ENCODE measurements at places on chromosomes 16 and 17.

GRCh38 chr17:2181897-2182448, 121.6 kb downstream of the SMG6 start:
- DNase-seq: no peak

DNA sequence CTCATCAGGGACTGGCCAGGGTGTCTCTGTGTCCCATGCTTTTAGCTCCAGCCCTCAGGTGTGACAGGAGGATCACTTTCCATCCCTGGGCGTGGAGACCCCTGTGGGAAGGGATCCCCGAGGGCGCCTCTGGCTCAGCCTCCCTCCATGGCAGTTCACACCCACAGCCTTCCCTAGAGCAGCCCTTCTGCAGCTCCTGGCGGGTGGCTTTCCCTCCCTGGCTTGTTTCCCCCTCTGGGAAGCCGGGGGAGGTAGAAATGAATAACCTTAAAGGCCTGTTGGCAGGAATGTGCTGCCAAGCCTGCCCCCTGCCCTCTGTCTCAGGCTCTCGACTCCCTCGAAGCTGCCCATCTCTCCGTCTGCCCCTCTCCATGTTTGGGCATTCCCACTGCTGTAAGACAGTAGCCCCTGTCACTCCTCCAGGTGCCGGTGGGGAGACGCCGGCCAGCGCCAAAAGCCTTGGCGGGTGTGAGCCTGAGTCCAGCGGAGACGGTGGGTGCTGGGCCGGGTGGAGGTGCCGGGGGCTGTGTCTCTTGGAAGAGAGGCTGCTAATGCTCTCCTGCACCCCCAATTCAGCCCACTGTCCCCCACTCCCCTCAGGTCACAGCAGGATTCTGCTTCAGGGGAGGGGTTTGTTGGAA, 2.1 kb upstream of the ATP2A1 start:
- DNase-seq: no peak

GRCh38 chr16:30041841-30042240, 10.8 kb upstream of the TLCD3B start:
- no peak for DNase-seq

DNA sequence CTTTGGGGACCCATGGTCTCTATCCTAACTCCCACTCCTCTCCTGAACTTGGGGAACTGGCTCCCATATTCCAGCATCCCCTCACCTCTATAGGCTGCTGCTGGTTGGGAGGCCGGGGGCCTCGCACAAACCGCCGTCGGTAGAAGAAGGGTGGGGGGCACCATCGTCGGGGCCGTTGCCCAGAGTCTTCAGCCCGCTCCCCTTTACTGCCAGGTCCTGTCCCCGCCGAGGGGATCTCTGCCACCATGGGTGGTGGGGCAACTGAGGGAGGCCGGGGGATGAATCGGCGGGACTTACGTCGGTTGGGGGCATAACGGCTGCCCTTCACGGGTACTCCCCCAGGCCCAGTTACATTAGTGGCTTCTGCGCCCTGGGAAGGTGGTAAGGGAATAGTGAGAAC, 4.3 kb downstream of the YBX2 start:
- DNase-seq: no peak

- no peak for DNase-seq
These were observed 36.1 kb downstream of the SNX11 start for GRCh38 chr17:48143629-48144028.

GRCh38 chr16:86714166-86714565, 135.8 kb downstream of the FOXL1 start:
- no peak for DNase-seq

GRCh38 chr16:88487920-88488851, 35.1 kb downstream of the ZFPM1 start:
- no peak for DNase-seq

DNA sequence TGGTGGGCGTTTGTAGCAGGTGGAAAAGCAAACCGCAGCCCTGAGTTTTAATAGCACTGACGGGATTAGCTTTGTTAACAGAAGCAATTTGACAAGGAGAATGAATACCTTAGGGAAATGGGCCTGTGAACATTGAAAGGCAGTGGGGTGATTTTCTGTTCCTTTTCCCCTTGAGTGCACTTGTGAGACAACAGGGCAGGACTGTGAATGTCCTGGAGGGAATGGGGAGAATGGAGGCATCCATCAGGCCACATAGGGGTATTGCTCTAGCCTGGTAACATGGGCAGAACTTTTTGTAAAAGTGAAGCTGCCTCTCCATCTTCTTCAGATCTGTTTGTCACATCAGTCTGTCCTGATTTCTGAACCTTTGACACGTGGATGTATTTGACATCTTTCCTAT, 26.2 kb downstream of the USP43 start:
- no peak for DNase-seq

- DNase-seq: no peak
These were observed 39.3 kb upstream of the SLC38A10 start for GRCh38 chr17:81334391-81334901.

- no peak for DNase-seq
These were observed 16.0 kb downstream of the NDUFAF8 start for GRCh38 chr17:81254955-81255717.

DNA sequence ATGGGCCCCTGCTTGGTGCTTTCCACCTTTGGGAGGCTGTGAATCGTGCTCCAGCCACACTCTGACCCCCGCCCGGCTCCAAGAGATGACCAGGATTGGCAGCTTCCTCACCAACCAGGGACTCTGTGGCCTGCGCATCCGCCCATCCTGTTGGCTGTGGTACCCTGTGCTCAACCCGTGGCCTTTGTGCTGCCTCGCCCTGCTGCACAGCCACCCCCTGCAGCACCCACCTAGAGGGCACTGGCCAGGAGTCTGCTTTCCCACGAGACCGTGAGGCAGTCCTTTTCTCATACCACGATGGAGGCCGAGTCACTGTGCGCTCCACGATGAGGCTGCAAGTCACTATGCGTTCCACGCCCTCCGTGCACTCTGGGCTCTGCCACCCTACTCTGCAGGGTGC, 19.4 kb downstream of the NME3 start:
- no peak for DNase-seq

- DNase-seq: peak; percentile 42
These were observed 55.1 kb upstream of the CCL2 start for GRCh38 chr17:34199932-34200534.

DNA sequence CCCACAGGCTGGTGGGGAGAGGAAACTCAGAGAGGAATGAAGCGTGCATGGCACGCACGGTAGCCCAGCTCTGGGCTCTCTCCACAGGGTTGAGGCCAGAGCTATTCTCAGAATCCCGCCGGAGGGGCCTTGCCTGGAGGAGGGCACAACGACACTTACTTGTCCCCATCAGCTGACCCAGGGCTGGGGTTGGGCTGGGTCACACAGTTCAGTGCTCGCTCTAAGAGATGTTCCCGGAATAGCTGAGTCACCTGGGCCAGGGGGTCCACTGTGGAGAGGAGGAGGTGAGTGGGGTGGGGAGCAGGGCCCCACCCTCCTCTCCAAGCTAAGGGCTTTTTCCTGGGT, 21.8 kb downstream of the SREBF1 start:
- no peak for DNase-seq

- DNase-seq: no peak
These were observed 70.1 kb downstream of the ABCC1 start for GRCh38 chr16:16019488-16019887.

- DNase-seq: no peak
These were observed 3.5 kb upstream of the CPNE7 start for GRCh38 chr16:89572073-89572484.

DNA sequence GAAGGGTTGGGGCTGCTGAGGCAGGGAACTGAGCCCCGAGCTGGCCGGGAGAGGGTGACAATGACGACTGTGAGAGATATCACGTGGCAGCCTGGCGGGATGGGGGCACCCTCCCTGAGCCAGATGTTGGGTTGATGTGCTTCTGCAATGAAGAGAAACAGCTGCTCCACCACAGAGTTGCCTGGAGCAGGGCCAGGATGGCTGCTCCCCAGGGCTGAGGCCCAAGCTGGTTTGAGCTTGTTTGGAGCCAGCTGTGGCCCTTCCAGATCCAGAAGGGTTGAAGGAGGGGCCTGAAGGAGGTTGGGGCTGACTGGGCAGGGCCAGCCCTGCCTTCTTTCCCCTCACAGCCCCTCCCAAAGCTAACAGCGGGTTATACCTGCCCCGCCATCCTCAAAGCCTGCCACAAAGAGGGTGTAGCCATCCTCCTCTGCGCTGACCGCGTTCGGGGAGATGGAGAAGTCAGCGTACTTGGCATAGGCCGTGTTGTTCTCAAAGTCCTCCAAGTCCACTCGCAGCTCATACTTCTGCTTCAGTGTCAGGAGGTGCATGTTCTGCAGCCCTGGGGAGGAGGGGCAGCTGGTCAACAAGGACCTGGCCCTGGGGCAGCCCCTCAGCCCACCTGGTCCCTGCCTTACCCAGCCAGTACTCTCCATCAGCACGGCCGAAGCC, 2.1 kb downstream of the MFAP4 start:
- no peak for DNase-seq

GRCh38 chr16:71461686-71462648, at the start of gene ZNF23:
Gene ZNF23 (minus strand): TSS chr16:71462247. CDS start chr16:71456796, 5,451 bp downstream.
- peak; percentile 47 for DNase-seq

GRCh38 chr17:8155231-8155995, 3.2 kb upstream of the PER1 start:
- DNase-seq: no peak

GRCh38 chr16:931626-932500, 38.9 kb downstream of the LMF1 start:
- no peak for DNase-seq

DNA sequence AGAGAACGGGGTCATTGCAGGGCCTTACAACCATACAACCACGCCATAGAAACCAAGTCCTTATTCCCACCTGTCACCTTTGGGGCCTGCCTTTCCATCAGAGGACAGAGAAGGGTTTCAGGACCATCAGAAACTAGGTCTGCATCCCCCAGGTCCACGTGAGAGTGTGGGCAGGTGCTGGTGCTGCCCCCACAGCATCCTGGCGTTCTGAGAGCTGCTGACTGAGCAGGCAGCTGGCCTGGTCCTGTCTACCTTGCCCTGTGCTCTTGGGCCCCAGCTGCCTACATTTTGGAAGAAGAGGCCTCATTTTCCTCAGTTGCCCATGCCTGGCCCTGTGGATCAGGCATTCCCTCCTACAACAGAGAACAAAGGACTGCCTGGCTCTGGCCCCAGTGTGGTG, 21.6 kb downstream of the ZNF276 start:
- DNase-seq: no peak

DNA sequence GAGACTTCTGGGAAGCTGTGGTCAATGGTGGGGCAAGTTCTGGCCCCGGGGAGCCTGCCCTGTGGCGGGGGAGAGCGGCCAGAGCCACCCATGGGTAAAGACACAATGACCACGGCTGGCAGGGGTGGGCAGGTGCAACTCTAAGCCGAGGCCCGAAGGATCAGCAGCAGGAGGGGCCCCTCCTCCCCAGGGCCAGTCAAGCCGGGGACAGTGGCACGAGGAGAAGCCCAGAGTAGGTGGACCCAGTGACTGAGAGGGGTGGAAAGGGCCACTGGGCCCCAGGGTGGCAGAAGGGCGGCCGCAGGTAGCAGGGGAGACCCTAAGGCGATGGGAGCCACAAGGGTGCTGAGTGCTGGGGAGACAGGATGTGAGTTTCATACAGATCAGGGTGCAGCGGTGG, 17.7 kb downstream of the TMEM204 start:
- no peak for DNase-seq

GRCh38 chr16:60100371-60100770, 1366.3 kb upstream of the GOT2 start:
- no peak for DNase-seq

GRCh38 chr16:87765473-87765775, 362 bp downstream of the KLHDC4 start:
- no peak for DNase-seq

DNA sequence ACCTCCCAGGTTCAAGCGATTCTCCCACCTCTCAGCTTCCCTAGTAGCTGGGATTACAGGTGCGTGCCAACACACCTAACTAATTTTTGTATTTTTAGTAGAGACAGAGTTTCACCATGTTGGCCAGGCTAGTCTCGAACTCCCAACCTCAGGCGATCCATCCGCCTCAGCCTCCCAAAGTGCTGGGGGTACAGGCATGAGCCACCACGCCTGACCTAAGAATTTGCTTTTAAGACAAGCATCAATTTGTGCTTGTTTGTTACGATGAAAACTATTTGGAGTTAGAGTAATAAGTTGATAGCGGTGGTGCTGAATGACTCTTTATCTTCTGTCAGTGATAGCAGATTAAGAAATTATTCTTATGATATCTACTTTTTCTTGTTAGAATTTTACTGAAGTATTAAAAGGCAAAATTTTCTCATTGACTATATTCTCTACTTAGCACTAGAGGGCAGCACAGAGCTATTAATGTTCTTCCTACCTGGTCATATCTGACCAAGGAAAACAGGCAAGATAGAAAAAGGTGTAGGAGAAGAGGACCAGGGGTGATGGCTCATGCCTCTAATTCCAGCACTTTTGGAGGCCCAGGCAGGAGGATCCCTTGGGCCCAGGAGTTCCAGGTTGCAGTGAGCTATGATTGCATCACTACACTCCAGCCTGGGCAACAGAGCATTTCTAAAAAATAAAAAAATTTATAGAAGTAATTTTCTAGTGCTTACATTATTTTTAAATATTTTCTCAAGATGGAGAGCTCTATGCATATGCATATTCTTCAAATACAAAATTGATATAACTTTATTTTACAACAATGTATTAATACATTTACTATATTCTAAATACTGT, 24.5 kb downstream of the STXBP4 start:
- no peak for DNase-seq

GRCh38 chr17:79005063-79005861, 4.3 kb downstream of the CANT1 start:
- no peak for DNase-seq

- DNase-seq: no peak
These were observed 526.7 kb upstream of the TOM1L1 start for GRCh38 chr17:54373970-54374369.

DNA sequence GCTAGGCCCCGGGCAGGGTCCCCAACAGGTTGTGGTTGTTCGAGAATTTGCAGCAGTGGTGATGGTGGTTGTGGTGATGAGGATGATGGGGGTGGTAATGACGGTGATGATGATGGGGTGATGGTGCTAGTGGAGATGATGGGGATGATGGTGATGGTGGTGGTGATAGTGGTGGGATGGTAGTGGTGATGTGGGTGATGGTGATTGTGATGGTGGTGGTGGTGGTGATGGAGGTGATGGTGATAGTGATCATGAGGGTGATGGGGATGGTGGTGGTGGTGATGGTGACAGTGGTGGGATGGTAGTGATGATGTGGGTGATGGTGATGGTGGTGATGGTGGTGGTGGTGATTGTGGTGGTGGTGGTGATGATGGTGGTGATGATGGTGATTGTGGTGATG, 343.3 kb downstream of the SEC14L1 start:
- DNase-seq: no peak

GRCh38 chr17:34997355-34997862, 17.1 kb downstream of the LIG3 start:
- DNase-seq: no peak

GRCh38 chr16:62929593-62929992, 893.4 kb upstream of the CDH8 start:
- no peak for DNase-seq

DNA sequence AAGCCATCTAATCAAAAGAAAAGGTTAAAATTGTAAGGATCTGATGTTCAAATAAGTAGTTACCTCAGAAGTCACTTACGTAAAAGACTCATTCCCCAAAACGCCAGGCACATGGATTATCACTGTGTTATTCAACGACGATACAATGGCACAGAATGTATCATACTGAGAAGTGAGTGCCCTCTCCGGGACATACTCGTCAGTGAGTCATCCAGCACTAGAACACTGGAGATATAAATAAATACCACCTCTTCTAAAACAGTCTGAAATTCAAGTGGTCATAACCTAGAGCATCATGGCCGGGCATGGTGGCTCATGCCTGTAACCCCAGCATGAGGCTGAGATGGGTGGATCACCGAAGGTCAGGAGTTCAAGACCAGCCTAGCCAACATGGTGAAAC, 24.9 kb downstream of the USP31 start:
- no peak for DNase-seq

GRCh38 chr16:35733971-35734702, 2274.7 kb downstream of the TP53TG3F start:
- DNase-seq: no peak
